Fibroblast of skin of scalp (primary cell): ENCODE measurements at places on chromosomes 12 and 14.
A peak's percentile ranks its signal among the peaks of the same experiment; 100 is the strongest.

DNA sequence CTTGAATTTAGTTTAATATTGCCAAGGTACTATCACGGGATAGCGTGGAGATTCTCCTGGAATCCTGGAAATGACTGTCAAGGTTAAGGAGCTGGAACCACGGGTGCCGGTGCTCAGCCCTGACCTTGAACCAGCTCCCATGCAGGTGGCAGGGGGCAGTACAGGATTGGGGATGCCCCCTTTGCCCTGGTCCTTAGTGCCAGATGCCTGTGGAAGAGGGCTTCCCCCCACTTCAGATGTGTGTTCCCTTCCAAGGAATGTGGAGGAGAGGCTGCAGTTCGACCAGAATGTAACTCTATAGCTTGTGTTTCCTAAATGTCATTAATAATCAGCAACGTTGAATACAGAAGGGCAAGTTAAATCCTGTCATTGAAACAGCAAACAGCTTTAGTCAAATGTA lies 258.9 kb downstream of the VRK1 start:
- no peak for DNase-seq

DNA sequence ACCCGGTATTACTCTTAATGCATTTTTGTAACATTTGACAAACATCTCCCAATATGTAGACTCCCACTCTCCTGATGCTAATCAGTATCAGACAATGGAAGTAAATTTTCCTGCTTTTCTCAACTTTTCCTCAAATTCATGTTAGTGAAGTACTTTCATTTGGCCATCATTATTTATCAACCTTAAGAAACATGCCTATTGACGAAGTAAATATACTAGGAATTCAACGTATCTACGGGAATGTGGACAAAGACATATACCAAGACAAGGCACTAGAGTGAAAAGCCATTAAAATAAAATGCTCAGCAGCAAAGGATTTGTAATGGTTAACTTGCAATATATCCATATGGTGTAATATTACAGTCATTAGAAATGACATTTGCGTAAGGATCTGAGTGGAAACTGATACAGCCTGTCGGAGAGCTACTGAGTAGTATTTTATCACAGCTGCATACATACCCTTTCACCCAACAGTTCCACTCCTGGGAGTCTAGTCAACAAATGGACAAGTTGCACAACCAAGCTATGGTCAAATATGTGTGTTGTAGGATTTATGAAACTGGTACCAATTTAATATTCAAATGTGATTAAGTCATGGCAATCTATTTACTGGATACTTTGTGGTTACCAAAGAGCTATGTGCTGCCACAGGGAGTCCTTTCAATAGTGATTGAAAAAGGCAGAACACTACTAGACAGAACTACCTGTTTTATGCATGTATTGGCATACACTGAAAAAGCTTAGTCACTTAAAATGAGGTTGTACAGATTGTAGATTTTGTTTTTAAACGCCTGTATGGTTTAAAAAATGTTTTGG lies 26.5 kb downstream of the NUDT4 start:
- no peak for DNase-seq

GRCh38 chr14:98714626-98715425 lies 557.2 kb downstream of the BCL11B start:
- DNase-seq = peak; percentile 12

- DNase-seq = peak; percentile 28
Observed at GRCh38 chr12:27822076-27822712, 42.2 kb upstream of the MANSC4 start.

DNA sequence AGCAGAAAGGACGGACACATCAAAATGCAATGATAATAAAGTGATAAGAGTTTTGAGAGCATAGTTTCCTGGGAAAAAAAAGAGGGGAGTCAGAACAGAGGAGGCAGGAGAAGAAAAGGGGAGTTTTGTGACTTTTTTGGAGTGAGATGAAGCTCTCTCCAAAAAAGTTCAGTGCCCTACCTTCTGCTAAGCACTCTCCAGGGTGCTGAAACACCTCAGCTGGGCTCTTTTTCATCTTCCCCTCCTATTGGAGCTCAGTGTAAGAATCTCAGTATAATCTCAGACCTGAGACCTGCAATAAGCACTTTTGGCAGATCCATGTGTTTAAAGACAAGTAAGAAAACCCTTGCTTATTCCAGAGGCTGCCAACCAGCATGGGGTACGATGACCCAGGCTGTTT lies 58.9 kb upstream of the SRRM4 start:
- no peak for DNase-seq

DNA sequence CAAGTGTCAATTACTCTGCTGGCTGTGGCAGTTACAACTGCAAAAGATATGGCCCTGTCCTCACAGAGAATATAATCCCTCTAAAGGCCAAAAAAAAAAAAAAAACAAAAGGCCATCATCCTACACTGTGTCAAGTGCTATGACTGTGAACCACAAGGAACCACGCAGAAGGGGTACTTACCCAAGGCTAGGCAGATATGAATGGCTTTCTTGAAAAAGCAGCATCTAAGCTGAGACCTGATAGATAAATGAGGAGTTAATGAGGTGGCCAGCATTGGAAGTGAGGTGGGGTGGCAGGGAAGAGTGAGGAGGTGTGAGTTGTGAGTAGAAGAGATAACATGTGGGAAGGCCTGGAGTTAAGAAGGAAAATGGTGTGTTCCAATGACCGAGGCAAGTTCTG lies 16.4 kb upstream of the IL22 start:
- no peak for DNase-seq

GRCh38 chr12:105928436-105928835 lies 210.3 kb downstream of the NUAK1 start:
- no peak for DNase-seq

GRCh38 chr14:70152704-70153103 lies 36.0 kb downstream of the SLC8A3 start:
- no peak for DNase-seq

- DNase-seq = no peak
Observed at GRCh38 chr12:132398386-132398991, 69.1 kb upstream of the GALNT9 start.

DNA sequence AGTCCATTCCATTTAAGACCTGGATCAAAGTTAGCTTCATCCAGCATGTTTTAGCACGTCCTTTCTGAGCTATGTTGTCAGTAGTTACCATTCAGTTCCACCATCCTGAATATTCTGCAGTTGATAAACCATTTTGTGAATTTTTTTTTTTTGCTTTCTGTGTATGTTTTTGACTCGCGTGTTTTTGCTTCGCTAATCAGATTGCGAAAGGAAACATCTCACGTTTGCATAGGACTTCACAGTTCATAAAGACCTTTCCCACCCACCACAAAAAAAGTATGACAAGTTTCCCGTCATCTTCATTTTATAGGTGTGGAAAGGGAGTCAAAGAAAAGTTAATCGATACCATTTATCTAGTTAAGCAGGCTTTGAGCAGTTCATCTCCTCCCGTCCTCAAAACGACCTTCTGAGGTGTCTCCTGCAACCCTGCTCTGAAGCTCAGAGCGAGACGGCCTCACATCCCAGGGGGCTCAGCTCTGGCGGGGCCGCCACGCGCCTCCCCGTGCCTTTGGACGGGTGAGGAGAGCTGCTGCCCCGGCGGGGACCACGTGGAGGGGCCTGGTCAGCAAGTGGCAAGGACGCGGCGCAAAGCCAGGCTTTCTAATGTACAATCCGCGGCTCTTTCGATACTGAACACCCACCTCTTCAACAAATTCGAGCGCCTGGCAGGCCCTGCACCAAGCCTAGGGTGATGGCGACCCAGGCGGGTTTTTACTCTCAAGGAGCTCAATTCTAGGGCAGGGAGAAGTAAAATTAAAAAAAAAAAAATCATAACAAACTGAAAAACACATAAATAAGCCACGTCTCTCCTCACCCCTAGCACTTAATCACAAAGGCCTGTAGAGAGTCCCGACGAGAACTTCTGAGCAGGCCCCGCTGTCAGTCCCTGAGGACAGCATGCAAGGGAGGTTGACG lies 988 bp upstream of the TMEM263 start:
- peak; percentile 32 for DNase-seq

DNA sequence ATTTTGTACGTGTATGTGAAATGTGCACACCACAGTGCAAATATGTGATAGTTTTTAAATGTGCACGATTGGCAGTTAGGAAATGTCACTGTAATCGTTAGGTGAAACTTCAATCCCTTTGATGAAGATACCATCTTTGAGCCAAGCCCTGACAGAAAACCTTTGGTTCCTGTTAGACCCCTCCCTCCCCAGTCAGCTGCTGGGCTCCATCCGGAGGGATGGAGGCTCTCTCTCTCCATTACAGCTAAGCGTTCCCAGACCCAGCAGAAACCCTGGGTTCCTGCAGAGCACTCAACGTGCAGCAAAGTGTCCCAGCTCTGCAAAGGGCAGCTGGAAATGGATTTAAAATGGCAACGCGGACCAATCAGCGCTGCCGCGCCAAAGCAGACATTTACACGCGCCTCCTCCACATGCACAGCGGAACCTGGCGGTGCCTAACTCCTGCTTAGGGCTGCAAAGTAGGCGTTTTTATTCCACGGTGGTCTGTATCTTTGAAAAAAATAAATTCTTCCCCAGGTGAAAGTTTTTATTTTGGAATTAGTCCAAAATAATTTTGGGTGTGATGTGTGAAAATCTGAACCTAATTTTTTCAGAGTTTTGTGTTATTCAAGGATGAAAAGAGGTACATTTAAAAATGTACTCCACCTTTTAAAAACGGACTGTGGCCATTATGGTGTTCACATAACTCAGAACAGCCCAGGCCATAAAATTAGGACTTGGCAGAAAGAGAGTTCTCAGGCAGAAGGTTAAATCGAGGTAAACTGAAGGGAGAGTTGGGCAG lies 1.4 kb upstream of the HMGA2 start:
- peak; percentile 77 for DNase-seq

- no peak for DNase-seq
Observed at GRCh38 chr12:41211448-41211847, 23.3 kb downstream of the PDZRN4 start.

GRCh38 chr12:85874031-85874461 lies at the start of gene NTS:
NTS (plus strand) TSS chr12:85874295; CDS start chr12:85874404, 109 bp downstream.
- DNase-seq = no peak

GRCh38 chr12:6115389-6115788 lies 9.1 kb downstream of the VWF start:
- no peak for DNase-seq

- peak; percentile 46 for DNase-seq
Observed at GRCh38 chr14:66038618-66039017, 447.6 kb upstream of the CCDC196 start.

GRCh38 chr12:24600551-24600950 lies 348.4 kb downstream of the BCAT1 start:
- DNase-seq = peak; percentile 11

DNA sequence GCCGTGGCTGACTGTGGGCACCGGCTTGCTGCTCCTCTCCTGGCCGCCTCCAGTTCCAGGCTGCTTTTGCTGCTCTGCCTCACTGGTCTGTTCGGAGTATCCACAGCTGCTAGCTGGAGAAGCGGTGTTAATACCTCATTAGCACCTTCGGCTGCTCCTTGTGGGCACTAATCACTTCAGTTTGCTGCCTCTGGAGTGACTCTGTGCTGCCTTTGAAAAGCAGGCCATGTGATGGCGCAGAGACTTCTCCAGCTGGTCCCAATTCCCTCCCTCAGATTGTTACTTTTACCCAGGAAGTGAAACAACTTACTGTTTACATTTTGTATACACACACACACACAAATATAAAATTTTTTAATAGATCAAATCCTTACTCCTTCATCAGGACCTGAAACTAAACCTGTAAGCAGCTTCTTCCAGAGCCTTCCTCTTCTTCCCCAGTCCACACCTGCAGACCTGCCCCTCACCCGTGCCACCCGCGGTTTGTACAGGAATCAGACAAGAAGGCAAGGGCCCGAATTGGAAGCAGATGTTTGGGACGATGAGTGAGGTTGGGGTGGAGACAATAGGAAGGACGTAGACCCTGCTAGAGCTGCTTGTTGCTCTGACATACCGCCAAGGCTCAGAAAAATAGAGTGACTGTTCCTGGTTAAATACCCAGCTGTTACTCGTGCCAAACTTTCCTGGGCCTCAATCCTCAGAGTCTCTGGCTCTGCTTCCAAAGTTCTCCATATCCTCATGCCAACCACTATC lies 41.5 kb upstream of the LTBP2 start:
- DNase-seq = peak; percentile 82
